ENCODE measurements at places on chromosomes 12 and 14.

GRCh38 chr14:104980611-104981531 is 2.7 kb upstream of the AHNAK2 start:
- DNase-seq: no peak

DNA sequence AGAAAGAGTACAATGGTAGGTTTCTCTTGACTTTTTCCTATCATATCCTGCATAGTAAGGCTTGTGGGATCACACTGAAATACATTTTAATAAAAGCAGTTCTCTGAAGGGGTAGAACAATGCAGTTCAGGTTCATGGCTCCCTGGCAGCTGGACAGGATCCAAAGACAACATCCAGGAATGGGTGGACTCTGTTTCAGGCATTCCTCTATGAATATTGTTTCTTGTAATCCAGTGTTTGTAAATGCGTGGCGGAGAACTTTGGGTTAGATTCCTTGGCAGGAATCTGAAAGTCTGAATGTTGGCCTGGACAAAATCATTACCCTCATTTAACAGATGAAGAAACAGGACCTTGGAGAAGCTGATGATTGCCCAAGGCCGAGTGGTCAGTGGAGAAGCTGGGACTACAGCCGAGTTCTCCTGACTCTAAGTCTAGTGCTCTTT is 43.5 kb downstream of the SYNE2 start:
- no peak for DNase-seq

DNA sequence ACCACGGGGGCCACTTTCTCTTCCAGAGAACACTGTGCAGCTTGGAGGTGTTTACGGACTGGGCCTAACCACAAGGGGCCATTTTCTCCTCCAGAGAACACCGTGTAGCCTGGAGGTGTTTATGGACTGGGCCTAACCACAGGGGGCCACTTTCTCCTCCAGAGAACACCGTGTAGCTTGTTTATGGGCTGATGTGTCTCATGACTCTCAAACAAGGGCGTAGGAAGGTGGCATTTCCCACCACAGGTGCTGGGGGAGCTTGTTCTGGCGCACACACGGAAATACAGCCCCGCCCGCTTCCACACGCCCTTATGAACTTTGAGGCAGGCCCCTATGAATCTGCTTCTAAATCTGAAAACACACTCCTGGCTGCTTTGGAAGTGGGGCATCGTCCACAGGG is 174.6 kb upstream of the SFSWAP start:
- DNase-seq: peak; percentile 19

DNA sequence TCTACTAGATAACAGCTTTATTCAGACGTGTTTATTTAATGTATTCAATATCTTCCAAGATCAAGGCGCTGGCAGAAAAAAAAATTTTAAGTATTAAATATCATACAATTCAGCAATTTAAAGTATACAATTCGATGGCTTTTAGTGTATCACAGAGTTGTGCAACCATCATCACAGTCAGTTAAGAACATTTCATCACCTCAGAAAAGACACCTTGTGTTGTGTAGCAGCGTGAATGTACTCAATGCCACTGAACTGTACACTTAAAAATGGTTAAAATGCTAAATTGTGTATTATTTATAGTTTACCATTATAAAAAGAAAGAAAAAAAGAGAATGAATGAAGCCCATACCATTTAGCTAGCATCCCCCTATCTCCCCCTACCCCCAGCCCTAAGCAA is 96.4 kb downstream of the RIN3 start:
- no peak for DNase-seq

GRCh38 chr12:76037130-76038103 is 5.8 kb upstream of the PHLDA1 start:
- DNase-seq: no peak

DNA sequence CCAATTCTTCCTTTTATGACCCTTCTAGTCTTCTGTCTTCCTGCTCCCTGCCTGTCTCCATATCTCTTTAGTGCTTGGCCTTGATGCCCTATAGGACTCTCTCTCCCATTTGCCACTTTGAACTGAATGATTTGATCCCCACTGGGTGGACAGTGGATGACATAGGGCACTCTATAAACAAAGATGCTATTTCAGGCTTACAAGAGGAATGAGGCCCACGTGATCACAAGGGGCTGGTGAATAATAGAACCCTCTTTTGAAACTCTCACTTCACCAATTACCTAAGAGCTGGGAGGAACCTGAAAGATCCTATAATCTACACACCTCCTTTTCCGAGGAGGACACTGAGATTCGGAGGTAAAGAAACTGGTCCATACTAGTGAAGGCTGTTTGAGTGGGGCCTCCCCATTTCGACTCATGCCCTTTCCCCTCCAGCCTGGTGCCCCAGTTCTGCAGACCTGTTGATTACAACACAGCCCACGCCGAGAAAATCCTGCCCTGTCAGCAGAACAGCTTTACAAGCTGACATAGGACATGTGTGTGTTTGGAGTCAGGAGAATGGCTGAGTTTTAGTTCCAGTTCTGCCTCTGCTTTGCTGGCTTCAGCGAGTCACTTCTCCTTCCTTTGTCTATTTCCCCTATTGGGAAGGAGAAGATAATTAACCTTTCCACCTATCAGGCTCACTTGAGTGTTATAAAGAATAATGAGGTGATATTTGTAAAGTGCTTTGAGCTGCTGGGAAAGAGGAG is 400.3 kb downstream of the ZFP36L1 start:
- no peak for DNase-seq

DNA sequence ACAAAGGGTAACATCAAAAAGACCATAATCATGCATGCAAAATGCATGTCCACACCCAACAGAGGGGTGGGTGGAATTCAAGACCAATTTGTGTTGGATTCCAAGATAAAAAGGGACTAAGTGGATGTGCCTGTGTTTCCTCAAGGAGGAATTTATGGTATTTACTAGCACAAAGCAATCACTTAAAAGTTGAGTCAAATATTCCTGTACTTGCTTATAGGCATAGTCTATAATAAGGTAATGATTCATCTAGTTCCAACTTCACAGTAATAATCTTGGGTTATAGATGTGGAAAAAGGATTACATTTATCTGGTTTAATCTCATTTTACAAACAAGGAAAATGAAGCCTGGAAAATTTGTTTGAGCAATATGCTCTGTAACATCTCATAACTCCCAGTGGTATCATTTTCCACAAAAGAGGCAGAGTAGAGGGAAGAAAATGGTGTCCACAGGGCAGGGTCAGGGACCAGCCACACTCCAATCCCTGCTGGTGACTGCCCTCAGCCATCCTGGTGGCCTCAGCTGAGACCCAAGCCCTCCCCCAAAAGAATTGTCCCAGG is 80.8 kb upstream of the REP15 start:
- no peak for DNase-seq

- no peak for DNase-seq
Measured at GRCh38 chr12:109544955-109545531, 28.3 kb downstream of the MMAB start.

DNA sequence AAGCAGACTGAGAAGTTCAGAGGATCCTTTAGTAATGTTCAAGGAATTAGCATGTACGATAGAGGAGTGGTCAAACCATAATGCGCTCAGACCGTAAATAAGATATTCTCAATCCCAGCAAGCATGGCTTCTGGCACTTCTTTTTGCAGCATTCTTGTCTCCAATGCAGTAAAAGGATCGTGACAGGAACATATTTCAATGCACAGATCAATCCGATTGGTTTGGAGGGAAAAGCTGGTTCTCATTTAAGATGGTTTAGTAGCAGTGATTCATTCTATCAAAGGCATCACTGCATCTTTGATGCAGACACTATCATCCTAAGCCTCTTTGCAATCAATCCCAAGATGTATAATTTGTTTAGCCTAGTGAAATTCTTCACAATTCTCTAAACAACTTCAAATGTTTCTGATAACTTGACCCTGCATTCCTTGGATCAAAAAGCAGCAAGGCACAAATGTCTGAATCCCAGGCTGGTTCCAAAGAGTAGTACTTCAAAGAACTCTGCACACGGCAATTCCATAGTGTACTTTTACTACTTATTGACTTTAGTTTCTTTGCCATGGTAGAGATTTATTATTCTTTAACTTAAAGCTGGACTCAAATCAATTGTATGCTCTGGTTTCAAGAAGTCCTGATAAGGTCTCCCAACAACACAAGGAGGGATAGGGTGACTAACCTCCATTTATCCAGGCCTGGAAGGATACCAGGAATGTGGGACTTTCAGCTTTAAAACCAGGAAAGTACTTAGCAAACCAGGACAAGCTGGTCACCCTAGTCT is 96.8 kb upstream of the MDM1 start:
- DNase-seq: no peak

- DNase-seq: no peak
Measured at GRCh38 chr12:92194561-92194960, 48.9 kb upstream of the BTG1 start.

DNA sequence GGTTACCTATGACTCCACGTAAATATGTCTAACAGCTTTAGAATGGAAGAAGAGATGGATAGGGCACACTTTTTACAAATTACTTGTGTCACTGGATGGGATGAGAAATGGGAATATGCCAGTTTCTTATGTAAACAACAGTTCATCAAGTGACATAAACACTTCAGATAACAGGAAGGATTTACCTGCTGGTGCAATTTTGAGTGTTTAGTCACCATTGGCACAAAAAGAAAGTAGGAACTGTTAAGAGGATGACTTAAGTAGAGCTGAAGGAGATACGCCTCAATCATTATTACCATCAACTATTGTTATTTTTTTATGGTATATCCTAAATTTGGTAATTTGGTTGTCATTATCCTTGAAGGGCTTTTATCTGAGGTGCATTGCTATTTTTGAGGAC is 83.2 kb downstream of the RMST start:
- DNase-seq: no peak

GRCh38 chr14:33127531-33127930 is 188.9 kb downstream of the NPAS3 start:
- DNase-seq: no peak

DNA sequence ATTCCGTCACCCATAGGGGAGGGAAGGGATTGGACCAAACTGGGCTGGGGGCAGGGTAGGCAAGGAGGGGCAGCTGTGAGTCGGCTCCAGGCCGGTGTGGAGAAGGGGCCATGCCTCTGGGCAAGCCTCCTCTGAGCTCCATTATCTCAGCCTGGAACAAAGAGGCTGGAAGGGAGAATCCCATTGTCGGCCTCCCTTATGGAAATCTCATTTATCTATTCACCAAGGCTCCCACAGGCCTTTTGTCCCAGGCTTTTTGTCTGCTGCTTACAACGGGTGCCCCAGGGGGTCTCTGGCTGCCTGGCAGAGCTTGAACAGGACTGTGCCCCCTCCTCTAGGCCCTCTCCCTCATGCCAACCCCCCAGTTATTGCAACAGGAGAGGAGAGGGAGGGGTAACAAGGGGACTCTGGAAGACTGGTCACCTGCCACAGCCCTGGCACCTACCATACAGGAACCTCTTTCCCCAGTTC is 19.5 kb downstream of the FIGNL2 start:
- peak; percentile 85 for DNase-seq

- DNase-seq: no peak
Measured at GRCh38 chr14:31970744-31971143, 106.4 kb upstream of the ARHGAP5 start.

- no peak for DNase-seq
Measured at GRCh38 chr12:89709995-89710872, 1.6 kb upstream of the ATP2B1 start.

- no peak for DNase-seq
Measured at GRCh38 chr12:11834104-11834812, 184.8 kb downstream of the ETV6 start.

GRCh38 chr12:116630762-116631161 is 71.6 kb downstream of the MAP1LC3B2 start:
- DNase-seq: no peak

GRCh38 chr12:97159377-97159776 is 252.3 kb downstream of the NEDD1 start:
- no peak for DNase-seq

DNA sequence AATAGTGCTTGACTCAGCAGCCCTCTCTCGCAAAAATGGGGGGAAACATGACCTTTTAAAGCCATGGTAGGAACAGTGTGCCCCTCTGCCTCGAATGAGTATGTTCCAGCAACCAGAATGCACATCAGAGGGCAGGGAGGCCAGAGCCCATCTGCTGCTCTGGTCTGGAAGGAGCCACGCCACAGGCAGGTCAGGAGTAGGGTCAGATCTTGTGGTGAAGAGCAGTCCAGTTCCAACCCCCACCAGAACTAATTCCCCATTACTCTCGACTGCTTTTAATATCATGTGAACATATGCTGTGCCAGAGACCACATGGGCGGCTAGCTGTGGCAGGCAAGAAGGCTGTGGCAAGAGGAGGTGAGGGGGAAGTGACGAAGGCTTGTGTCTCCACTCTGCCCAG is 34.6 kb upstream of the TMX1 start:
- DNase-seq: no peak

- DNase-seq: no peak
Measured at GRCh38 chr12:57031138-57031725, 14.9 kb upstream of the TAC3 start.

DNA sequence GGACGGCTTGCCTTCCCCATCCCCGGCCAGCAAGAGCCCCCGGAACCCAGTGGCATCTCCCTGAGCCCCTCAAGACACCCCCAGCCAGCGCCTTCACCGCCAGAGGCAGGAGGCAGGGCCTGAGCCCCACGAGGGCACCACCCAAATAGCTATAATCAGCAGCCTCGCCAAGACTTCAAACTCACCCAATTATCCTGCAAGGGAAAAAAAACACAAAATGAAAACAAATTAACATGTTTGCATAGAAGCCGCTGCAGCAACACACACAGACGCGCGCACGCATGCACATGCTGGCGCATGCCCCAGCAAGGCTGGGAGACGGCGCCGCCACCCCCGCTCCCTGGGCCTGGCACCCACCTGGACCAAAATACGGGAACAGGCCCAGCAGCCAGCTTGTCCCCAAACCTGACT is 15.8 kb downstream of the FAM222A start:
- no peak for DNase-seq

DNA sequence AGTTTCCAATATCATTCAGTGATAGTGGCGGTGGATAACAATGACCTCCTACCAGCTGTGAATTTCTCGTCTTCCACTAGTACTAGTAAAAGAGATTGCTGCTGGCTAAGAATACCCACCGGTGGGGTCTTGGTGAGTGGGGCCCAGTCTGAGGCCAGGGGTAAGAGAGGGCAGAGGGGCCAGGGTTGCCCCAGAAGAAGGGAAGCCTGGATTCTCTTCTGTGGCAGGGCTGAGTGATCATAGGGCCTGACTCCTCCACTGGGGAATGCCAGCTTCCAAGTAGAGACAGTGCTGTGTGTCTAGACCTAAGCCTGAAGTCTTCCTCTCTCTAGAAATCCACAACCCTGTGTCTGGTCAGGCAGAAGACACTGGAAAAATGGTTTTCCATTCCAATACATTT is 5.8 kb upstream of the TMEM63C start:
- DNase-seq: no peak

GRCh38 chr14:91041450-91041849 is 19.0 kb downstream of the RPS6KA5 start:
- DNase-seq: no peak

DNA sequence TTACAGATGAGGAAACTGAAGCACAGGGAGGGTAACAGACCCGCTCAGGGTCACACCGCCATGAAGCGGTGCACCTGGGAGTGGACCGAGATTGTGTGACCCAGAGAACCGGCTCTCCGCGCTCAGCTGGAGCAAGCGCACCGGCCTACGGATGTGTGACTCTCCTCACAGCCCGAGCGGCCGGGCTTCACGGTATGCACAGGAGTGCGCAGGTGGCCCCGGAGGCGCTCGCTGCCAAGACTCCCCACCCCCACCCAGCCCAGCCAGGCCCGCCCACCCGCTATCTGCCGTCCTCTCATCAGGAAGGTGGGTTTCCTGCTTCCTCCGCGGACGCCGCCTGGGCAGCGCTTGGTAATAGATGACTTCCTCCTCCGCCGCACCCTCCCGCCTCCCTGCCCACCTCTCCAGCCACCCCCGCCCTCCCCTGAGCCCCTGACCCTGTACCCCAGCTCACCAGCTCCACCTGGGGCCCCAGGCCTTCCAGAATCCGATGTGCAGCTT is 110.7 kb downstream of the NCOR2 start:
- no peak for DNase-seq
